ENCODE measurements at places on chromosomes 6 and 20. TPM values are rescaled to one million over a fixed set of nuclear protein-coding genes. Genes with fewer than 3 reads are reported as not detected.
A peak's percentile ranks its signal among the peaks of the same experiment; 100 is the strongest.

DNA sequence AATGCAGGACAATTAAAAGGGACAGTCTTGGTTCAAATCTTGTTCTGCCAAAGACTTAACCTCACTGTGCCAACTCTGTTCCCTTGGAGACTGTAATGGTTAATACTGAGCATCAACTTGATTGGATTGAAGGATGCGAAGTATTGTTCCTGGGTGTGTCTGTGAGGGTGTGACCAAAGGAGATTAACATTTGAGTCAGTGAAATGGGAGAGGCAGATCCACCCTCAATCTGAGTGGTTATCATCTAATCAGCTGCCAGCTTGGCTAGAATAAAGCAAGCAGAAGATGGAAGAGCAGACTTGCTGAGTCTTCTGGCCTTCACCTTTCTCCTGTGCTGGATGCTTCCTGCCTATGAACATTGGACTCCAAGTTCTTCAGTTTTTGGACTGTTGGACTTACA is 474.4 kb downstream of the CD83 start:
- DNase-seq, result no peak

- DNase-seq, result peak; percentile 48
These were observed 170.9 kb downstream of the TTLL2 start for GRCh38 chr6:167495506-167496401.

DNA sequence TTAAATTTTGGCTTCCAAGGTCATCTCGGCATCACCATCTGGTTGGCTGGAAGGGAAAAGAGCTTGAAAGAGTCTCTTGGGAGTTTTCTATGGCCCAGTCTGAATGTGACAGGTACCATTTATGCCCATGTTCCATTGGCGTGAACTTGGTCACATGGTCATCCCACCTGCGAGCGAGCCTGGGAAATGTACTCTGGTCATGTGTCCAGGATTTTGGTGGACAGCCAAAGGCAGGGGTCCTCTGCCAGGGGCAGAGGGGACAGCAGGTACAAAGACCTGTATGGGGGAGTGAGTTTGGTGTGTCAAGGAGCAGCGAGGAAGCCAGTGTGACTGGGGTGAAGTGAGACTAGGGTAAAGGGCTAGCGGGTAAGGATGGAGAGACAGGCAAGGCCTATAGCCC is 112.6 kb downstream of the CDC5L start:
- DNase-seq, result no peak

DNA sequence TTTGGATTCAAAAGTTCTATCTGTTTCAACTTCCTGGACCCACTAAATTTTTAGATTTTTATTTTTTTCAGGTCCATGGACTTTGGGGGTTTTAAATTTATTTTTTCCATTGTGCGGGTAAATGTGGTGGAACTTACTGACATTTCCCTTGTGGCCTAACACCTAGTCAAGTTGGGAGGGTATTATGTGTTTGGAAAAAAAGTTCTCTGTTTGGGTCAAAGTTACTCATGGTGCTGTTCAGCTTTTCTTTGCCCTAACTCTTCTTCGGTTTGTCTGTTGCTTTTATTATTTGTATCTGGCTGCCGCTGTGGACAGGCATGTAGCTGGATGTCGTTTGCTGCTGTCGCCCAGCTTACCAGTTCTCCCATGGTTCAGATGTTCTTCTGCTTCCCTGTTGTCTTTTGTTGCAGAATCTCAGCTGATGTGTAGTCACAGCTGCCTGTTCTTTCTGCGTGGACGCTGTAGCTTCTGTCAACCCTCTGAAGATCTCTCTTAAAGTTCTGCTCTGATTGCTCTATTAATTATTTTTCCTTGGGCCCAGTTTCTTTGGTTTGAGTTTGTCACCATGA is 7.9 kb downstream of the IGF2R start:
- DNase-seq, result peak; percentile 22

DNA sequence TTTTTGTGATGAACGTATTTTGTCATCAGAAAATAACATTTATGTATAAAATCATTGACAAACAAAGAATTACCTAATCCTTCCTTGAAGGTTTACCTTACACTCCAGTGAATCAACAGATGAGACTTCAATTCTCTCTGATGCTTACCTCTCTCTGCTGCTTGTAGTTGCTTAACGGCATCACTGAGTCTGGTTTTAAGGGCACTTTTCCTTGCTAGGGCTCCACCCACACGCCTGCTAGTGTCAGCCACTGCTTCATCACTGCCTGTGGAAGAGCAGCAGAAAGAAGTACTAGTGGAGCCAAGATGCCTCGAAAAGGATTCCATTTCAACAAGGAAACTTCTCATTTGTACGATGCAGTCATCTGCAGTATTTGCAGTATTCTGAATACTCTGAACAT is 63.0 kb downstream of the FAM229B start:
- DNase-seq, result peak; percentile 76

DNA sequence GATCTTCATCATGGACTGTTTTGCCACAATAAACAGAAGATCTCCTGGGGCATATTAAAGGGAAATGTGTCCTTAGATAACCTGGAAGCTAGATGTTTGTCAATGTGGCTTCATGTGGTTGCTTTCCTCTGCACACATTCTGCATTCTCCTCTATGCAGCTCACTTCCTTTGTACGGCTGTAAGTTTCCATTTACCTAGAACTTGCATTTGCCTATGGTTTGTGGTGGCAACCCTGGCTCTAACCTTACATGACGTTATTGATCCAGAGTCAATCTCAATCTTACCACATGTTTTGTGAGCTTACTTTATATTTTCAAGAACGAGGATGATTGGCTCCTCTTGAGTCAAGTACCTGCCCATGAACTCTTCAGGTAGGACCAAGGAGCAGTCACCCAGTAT is 863.1 kb downstream of the MAFB start:
- no peak for DNase-seq

DNA sequence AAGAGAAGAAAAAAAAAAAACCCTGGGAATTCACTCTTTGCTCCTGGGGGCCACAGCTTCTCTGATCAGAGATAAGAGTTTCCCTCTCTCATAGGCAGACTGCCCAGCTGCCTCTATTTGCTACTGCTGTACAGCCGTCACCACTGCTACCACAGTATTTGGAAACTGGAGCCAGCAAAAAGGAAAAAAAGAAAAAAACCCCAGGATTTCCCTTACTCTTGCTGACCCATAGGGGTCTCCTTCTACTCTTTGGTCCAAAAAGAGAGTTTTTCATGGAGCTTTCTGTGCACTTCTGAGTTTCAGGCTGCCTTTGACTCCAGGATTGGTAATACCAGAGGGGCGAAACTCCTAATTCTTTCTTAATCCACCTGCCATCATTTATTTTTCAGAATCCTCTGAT is 89.7 kb downstream of the MDGA1 start:
- no peak for DNase-seq

GRCh38 chr6:128208851-128209580 is 308.2 kb upstream of the THEMIS start:
- DNase-seq, result no peak

DNA sequence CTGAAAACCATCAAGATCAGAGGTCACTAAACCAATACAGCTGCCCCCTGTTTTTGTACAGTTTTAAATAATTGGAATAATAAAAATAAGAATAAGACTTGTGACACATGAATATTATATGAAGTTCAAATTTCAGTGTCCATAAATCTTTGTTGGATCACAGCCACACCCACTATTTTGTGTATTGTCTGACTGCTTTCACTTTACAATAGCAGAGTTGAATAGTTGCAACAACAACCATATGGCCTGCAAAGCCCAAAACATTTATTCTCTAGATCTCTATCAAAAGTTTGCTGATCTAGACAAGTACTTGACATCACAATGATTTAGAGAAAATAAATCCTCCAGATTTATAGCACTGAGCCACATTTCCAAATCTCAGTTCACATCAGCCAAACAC is 73.6 kb downstream of the SPTLC3 start:
- no peak for DNase-seq

The LCA5 gene
- total RNA-seq, result 7.2 TPM

The HSF2 gene
- total RNA-seq, result 37.1 TPM

The TFAP2C gene
- total RNA-seq, result 1.6 TPM

The PNPLA1 gene
- total RNA-seq, result not detected
